ENCODE measurements at places on chromosomes 3 and 15.

DNA sequence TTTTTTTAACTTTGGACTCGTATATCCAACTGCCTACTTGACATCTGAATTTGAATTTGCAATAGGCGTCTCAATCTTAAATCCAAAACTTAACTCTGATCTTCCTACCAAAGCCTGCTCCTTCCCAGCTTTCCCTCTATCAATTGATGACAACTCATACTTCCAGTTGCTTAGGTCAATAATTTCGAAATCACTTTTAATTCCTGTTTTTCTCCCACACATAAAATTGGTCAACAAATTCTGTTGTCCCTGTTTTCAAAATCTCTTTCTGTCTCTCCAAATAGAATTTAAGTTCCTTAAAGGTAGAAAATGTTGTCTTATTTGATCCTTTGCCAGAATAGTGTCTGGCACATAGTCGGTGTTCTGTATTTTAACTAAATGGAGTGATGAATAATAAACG lies 332.4 kb downstream of the SATB1 start:
- no peak for DNase-seq

DNA sequence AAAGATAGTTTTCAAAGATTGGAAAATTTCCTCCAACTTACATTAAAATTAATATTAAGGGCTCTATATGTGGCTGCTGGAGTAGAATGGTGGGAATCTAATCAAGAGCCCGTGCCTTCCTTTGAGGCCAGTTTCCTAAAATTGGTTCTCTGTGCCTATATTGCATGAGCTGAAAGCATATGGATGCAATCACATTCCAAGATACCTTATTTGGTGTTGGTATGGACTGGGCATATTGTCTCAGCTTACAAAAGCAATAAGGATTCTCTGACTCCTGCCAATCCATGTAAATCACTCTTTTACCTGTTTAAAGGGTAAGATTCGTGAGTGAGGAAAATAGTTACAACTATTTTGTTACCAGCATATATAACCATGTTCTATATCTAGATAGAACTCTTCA lies 111.6 kb downstream of the GREM1 start:
- DNase-seq, result no peak

GRCh38 chr3:4996223-4996765 lies 17.1 kb downstream of the BHLHE40 start:
- DNase-seq, result no peak

GRCh38 chr3:122183893-122184590 lies 574 bp downstream of the CASR start:
- no peak for DNase-seq

DNA sequence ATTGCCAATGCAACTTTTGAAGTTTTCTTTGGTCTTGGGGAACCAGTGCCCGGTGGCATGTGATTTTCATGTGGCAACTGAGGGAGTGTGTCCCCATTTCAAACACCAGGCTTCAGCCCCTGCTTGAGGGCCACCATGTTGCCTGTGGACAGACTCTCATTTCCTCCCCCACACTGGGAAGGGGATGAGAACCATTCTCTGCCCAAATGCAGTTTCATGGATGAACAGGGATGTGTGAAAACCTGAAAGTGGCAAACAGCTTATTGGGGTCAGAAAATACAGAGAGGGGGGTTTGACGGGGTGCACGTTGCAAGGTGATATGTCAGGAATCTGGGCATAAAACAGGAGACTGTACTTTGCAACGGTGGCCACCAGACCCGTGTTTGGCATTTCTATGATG lies 6.3 kb downstream of the FAM107A start:
- no peak for DNase-seq

DNA sequence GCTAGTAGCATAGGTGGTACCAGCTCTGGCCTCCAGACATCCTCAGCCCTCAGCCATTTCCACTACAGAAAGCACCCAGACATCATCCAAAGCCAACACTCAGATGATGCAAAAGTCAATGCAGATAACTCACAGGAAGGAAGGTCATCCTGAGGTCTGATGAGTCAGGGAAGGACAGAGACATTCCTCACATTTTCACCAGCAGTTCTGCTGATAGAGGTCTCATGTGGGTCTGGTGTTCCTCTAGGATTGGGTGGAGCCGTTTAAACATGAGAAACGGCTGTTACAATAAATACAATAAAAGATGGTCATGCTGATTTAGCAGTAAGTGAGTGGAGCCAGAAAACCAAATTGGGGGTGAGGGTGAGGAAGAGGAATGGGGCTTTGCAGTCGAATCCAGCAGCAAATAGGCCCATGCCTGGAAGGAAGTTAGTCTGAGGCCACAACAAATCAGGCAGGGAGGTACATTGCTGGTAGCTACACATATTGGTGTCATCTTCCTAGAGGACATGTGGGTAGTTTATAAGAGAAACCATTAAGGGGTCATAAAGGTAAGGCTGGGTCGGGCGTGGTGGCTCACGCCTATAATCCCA lies 33.3 kb upstream of the FLNB start:
- no peak for DNase-seq

DNA sequence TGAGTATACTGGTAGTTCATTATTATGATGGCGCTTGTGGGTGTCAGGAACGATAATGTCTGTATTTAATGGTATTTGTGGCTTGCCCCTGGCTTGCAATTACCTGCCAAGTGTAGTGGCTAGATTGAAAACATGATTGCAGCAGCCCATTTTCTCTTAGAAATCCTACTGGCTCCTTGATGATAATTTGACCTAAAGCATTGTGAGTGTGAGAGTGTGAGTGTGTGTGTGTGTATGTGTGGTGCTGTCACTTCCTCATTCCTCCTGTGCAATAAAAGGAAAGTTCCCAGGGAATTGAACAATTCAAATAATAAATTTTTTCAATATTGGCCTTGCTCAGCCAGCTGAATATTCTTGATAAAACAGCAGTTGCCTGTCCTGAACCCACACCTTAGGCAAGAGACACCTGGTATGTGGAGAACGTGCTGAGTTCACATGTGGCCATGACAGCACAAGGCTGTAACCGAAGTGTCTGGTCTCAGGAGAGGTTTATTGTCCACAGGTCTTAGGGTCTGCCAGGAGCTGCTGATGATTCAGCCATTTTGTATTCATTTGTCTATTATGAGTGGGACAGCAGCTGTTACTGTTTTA lies 193.3 kb downstream of the CD47 start:
- DNase-seq, result no peak

- no peak for DNase-seq
These were observed 3.1 kb upstream of the BHLHE40 start for GRCh38 chr3:4976109-4976508.

DNA sequence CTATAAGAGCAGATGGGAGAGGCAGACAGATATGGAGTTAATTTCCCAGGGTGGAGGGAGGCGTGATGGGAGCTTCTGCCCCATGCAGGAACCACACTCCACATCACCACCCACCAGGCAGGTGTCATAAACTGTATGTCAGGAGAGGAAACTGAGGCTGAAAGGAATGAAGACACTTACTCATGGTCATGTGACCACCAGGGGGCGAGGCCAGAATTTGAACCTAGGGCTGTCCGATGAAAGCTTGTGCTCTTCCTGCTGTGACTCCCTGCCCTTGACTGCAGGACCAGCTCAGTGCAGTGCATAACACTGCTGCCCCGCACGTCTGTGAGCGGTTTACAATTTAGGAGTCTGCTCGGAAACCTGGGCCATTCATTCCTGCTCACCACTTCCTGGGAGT lies 28.8 kb downstream of the NUP210 start:
- DNase-seq, result peak; percentile 42

- no peak for DNase-seq
These were observed 71.7 kb downstream of the TOP2B start for GRCh38 chr3:25593001-25593400.

Measured in T-helper 9 cell (primary cell).